Hepatocyte (in vitro differentiated cells): ENCODE measurements at places on chromosomes 7 and 10. TPM values are rescaled to one million over a fixed set of nuclear protein-coding genes. Genes with fewer than 3 reads are reported as not detected.

DNA sequence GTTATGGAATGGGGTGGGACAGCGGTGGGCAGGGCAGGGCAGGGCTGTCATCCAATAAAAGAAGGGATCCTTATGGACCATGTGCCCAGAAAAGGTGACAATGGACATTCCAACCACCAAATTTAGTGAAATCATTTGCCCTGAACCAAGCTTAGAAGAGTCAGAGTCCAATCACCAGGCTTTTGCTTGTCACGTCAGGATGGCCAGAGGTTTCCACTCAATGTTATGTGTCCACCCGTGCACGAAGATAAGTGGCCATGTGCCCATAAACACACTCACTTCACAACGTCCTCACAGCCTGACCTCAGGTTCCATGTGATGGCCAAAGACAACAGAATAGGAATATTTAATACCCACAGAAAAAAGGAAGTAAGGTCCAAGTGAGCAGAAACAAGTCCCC is 36.6 kb upstream of the PLPP4 start:
- no peak overlapping the region for H3K27ac ChIP-seq
- H3K36me3 ChIP-seq = no peaks in the 10 kb centered on the region
- H3K27me3 ChIP-seq = no peaks in the 10 kb centered on the region
- no peak overlapping the region for H3K4me3 ChIP-seq
- DNase-seq = no peak

DNA sequence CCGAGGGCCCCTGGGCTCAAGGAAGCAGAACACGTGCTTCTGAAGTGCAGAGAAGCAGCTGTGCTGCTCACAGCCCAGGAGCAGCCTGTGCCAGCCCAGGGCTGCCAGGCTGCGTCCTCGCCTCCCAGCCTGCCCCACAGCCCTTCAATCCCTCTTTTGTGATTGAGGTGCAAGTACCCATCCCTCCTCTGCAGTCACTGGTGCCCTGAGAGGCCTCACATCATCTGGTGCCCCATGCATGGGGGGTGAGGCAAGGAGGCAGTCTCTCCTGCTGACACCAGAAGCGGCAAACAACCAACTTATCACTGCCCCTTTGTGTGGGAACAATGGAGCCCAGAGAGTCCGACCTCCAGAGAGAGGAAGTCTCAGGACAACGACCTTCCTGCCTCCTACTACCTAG is 49.8 kb upstream of the FGFR2 start:
- no peak overlapping the region for H3K4me3 ChIP-seq

- no peaks in the 10 kb centered on the region for H3K4me1 ChIP-seq
- peak; percentile 63 for DNase-seq
- H3K4me3 ChIP-seq = no peak overlapping the region
- H3K27ac ChIP-seq = peak overlapping the region; percentile 20
- H3K27me3 ChIP-seq = no peaks in the 10 kb centered on the region
- no peaks in the 10 kb centered on the region for H3K36me3 ChIP-seq
Observed at GRCh38 chr7:5396999-5397663, 26.5 kb downstream of the TNRC18 start.

- no peak overlapping the region for H3K4me3 ChIP-seq
- no peaks in the 10 kb centered on the region for H3K36me3 ChIP-seq
- no peaks in the 10 kb centered on the region for H3K27me3 ChIP-seq
- DNase-seq = no peak
- H3K27ac ChIP-seq = no peak overlapping the region
- no peaks in the 10 kb centered on the region for H3K4me1 ChIP-seq
Observed at GRCh38 chr7:103710247-103710646, 264.2 kb upstream of the SLC26A5 start.

GRCh38 chr7:127392182-127392565 is 334 bp downstream of the ZNF800 start:
- H3K27ac ChIP-seq = peak overlapping the region; percentile 99
- H3K4me1 ChIP-seq = peaks cover 12% of the 10 kb centered on the region

Gene CALCR
- 0.07 and 0.12 TPM in 2 replicates for total RNA-seq

GRCh38 chr7:38191791-38192190 is 13.7 kb downstream of the STARD3NL start:
- H3K36me3 ChIP-seq = no peaks in the 10 kb centered on the region
- no peak for DNase-seq
- H3K27me3 ChIP-seq = no peaks in the 10 kb centered on the region
- H3K4me1 ChIP-seq = peaks cover 5% of the 10 kb centered on the region
- no peak overlapping the region for H3K27ac ChIP-seq

- H3K27me3 ChIP-seq = no peaks in the 10 kb centered on the region
- H3K36me3 ChIP-seq = no peaks in the 10 kb centered on the region
- no peak overlapping the region for H3K4me3 ChIP-seq
- DNase-seq = peak; percentile 18
Observed at GRCh38 chr10:15262036-15262713, 93.7 kb upstream of the NMT2 start.

GRCh38 chr10:121128164-121128563 is 277.0 kb downstream of the WDR11 start:
- peak; percentile 31 for DNase-seq
- H3K4me1 ChIP-seq = peaks cover 5% of the 10 kb centered on the region
- H3K36me3 ChIP-seq = no peaks in the 10 kb centered on the region

DNA sequence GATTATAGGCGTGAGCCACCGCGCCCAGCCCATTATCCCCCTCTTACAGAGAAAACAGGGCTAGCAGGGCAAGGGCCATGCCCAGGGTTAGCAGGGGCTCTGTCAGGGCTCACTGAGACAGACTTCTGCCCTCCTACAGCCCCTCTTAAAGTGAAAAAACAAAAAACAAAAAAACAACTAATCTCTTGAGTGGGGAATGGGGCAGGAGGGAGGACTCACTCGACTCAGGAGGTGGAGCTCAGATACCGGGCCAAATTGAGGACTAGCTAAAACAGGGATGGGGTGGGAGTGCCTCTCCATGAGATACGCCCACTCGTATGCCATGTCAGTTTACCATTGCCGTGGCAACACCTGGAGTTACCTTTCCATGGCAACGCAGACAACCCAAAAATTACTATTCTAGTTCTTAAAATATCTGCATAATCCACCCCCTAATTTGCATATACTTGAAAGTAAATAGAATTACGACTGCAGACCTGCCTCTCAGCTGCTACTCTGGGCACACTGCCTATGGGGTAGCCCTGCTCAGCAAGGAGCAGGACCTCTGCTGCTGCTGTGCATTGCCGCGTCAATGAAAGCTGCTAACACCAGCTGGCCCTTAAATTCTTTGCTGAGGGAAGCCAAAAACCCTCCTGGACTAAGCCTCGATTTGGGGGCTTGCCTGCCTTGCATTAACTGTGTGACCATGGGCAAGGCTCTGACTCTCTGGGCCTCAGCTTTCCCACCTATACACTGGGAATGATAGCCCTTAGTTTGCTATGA is 13.4 kb downstream of the SSC4D start:
- no peaks in the 10 kb centered on the region for H3K36me3 ChIP-seq
- no peaks in the 10 kb centered on the region for H3K27me3 ChIP-seq
- no peak for DNase-seq
- no peak overlapping the region for H3K27ac ChIP-seq
- H3K4me1 ChIP-seq = peaks cover 12% of the 10 kb centered on the region
- H3K4me3 ChIP-seq = no peak overlapping the region

Gene HKDC1
- total RNA-seq = 27.7 and 27.9 TPM in 2 replicates

GRCh38 chr7:74025730-74026129 is 2.2 kb upstream of the ELN start:
- DNase-seq = no peak
- peaks cover 5% of the 10 kb centered on the region for H3K27me3 ChIP-seq
- no peak overlapping the region for H3K4me3 ChIP-seq
- peaks cover 32% of the 10 kb centered on the region for H3K4me1 ChIP-seq

DNA sequence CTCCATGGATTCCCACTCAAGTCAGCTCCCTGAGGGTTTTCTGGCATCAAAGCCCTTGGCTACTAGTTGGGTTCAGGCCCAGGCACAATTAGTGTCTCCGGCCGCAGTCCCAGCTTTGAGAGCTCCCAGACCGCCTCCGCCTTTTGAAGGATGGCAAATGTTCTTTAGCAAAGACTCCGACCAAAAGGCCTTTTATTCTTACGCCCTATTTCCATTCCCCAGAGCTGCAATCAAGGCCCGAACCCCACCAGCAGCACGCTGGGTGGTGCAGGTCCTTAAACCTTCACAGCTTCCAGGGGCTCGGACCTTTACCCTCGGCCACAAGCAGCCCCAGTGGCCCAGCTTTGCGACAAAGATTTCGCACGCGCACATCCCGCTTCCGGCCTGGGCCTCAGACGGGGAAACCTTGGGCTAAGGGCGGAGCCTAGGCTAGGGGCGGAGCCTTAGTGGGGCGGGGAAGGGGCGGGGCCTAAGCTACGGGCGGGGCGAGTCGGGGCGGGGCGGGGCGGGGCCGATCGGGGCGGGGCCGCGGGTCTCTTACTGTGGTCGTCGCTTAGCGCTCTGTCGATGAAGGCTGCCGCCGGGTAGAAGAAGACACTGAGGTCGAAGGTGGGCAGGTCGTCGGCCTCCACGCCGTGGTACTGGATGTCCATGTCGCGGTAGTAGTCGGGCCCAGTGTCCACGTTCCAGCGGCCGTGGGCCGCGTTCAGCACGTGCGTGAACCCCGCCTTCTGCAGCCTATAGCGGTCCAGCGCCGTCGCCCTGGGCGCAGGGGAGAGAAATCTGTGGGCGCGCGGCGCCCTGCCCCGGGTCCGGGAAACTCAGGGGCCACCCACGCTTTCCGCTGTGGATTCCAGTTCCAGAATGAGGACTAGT is 68.0 kb upstream of the SAMD8 start:
- no peak for DNase-seq
- no peaks in the 10 kb centered on the region for H3K36me3 ChIP-seq
- H3K27me3 ChIP-seq = no peaks in the 10 kb centered on the region
- H3K27ac ChIP-seq = peak overlapping the region; percentile 78
- peaks cover 10% of the 10 kb centered on the region for H3K4me1 ChIP-seq

DNA sequence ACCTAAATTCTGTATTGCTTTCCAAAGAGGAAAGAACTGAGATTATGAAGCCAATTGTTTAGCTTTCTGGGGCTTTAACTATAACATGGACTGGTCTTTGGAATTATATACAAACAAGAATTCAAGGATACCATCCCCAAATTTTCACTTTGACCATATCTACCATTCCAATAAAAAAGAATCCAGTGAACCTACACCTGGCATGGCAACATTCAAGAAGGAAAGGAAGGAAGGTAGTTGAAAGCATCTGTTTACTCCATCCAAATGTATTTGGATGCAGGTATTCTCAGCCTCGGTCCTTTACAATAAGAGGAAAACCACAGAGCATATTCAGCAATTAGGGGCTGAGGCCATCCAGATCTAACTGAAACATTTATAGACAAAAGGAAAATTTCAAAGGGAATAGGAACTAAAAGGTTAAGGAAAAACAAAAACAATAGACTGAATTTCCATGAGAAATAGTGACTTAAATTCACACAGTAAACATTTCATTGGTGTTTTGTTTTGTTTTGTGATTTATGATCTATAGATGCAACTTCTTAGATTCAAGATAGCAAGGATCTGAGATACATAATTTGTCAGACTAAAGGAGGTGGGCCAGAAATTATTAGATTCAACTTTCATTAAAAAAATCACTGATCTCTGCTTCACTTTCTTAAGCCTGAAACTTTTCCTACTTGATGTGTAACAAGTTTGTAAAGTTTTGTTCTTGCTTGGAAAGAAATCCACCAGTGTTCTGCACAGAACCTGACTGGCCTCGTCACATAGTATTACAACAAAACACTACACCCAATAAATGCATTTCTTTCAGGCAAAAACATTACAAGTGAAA is 12.7 kb downstream of the SKIDA1 start:
- H3K27me3 ChIP-seq = peaks cover 27% of the 10 kb centered on the region
- H3K4me3 ChIP-seq = no peak overlapping the region
- peak overlapping the region; percentile 72 for H3K27ac ChIP-seq
- H3K4me1 ChIP-seq = peaks cover 50% of the 10 kb centered on the region
- no peaks in the 10 kb centered on the region for H3K36me3 ChIP-seq

GRCh38 chr7:151339651-151340382 is 1.8 kb upstream of the NUB1 start:
- H3K4me1 ChIP-seq = peaks cover 9% of the 10 kb centered on the region
- no peak overlapping the region for H3K4me3 ChIP-seq
- no peak for DNase-seq
- no peak overlapping the region for H3K27ac ChIP-seq

- no peaks in the 10 kb centered on the region for H3K4me1 ChIP-seq
- H3K27me3 ChIP-seq = no peaks in the 10 kb centered on the region
- H3K4me3 ChIP-seq = no peak overlapping the region
- H3K27ac ChIP-seq = no peak overlapping the region
Observed at GRCh38 chr10:73449113-73449512, 15.8 kb upstream of the MSS51 start.

- DNase-seq = no peak
- no peaks in the 10 kb centered on the region for H3K27me3 ChIP-seq
- H3K36me3 ChIP-seq = no peaks in the 10 kb centered on the region
- no peak overlapping the region for H3K27ac ChIP-seq
Observed at GRCh38 chr7:104650991-104651640, 322.7 kb downstream of the LHFPL3 start.

DNA sequence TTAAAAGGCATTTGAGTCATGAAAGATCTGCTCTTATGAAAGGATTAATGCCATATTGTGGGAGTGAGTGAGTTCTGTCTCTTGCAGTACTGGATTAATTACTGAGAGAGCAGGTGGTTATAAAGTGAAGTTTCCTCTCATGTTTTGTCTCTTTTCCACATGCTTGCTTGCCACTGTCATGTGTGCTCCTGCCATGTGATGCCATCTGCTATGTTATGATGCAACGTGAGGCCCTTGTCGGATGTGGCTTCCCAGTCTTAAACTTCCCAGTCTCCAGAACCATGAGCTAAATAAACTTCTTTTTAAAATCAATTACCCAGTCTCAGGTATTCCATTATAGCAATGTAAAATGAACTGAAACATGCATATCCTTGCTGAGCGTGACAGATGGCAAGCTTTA is 22.7 kb upstream of the TCTN3 start:
- H3K4me3 ChIP-seq = no peak overlapping the region
- no peak overlapping the region for H3K27ac ChIP-seq
- DNase-seq = no peak
- no peaks in the 10 kb centered on the region for H3K27me3 ChIP-seq
- no peaks in the 10 kb centered on the region for H3K4me1 ChIP-seq

- no peak for DNase-seq
- no peaks in the 10 kb centered on the region for H3K27me3 ChIP-seq
- H3K4me3 ChIP-seq = no peak overlapping the region
- no peaks in the 10 kb centered on the region for H3K36me3 ChIP-seq
- H3K4me1 ChIP-seq = no peaks in the 10 kb centered on the region
Observed at GRCh38 chr7:132261327-132262159, 314.7 kb downstream of the PLXNA4 start.

- DNase-seq = peak; percentile 84
- H3K27ac ChIP-seq = no peak overlapping the region
- H3K4me1 ChIP-seq = no peaks in the 10 kb centered on the region
- no peaks in the 10 kb centered on the region for H3K36me3 ChIP-seq
- no peak overlapping the region for H3K4me3 ChIP-seq
Observed at GRCh38 chr7:2886900-2887299, 42.8 kb upstream of the GNA12 start.

DNA sequence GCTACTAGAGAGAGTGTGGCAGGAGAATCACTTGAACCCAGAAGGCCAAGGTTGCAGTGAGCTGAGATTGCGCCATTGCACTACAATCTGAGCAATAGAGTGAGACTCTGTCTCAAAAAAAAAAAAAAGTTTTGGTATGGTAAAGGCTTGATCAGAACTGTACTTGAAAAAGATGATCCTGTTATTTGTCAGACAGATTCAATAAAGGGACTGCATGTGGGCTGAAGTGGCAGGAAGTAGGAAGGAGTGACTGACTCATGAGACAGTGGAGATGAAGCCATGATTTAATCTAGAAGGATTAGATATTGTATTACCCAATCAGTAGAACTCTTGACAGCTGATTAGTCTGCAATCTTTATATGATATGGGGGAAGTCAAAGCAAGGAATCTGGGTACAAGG is 2.7 kb upstream of the TMEM254 start:
- H3K27me3 ChIP-seq = no peaks in the 10 kb centered on the region
- H3K4me3 ChIP-seq = no peak overlapping the region
- no peak for DNase-seq

Gene FZD1
- 8.1 and 9.9 TPM in 2 replicates for total RNA-seq

Gene MMRN2
- total RNA-seq = 1.9 and 4.9 TPM in 2 replicates

Gene MAGI2
- 6.7 and 8.5 TPM in 2 replicates for total RNA-seq

Gene TMEM270
- total RNA-seq = 1.1 TPM in 1 of 2 replicates, not detected in the other
